ENCODE measurements at places on chromosomes 7 and 10. TPM values are rescaled to one million over a fixed set of nuclear protein-coding genes. Genes with fewer than 3 reads are reported as not detected.

The FAM131B gene
- 18.4 TPM for total RNA-seq

The ZNF438 gene
- 6.7 TPM for total RNA-seq

The CYP2C19 gene
- total RNA-seq = not detected

The SLC39A12 gene
- total RNA-seq = not detected

The GNAT3 gene
- total RNA-seq = not detected

The OR2A5 gene
- not detected for total RNA-seq

The STOX1 gene
- 1.3 TPM for total RNA-seq

The SPACDR gene
- not detected for total RNA-seq

The MKRN1 gene
- total RNA-seq = 97.8 TPM

The RTKN2 gene
- 2.4 TPM for total RNA-seq

The CPVL gene
- total RNA-seq = 2.0 TPM

The CXCL12 gene
- total RNA-seq = 169 TPM

The BMPER gene
- 0.50 TPM for total RNA-seq

The DYNC1I1 gene
- total RNA-seq = 43.3 TPM

The DEPP1 gene
- 10.3 TPM for total RNA-seq

The SLIT1 gene
- 0.16 TPM for total RNA-seq

The LIPJ gene
- total RNA-seq = not detected

The NME8 gene
- total RNA-seq = not detected

The COBL gene
- not detected for total RNA-seq

The ACSM6 gene
- not detected for total RNA-seq

The CDH23 gene
- total RNA-seq = not detected

The FMC1 gene
- 8.6 TPM for total RNA-seq

The FAM241B gene
- 3.4 TPM for total RNA-seq

The TIMM23 gene
- total RNA-seq = 61.1 TPM

The GALNT17 gene
- total RNA-seq = 1.4 TPM

The NUB1 gene
- total RNA-seq = 61.7 TPM

The GRM3 gene
- not detected for total RNA-seq

The ZNF789 gene
- total RNA-seq = 8.4 TPM

The FZD1 gene
- 19.4 TPM for total RNA-seq

The KLLN gene
- total RNA-seq = 0.46 TPM

The CFAP46 gene
- total RNA-seq = 0.56 TPM

The CLCN1 gene
- not detected for total RNA-seq

The PRSS37 gene
- total RNA-seq = not detected

The CHRM2 gene
- total RNA-seq = 30.0 TPM

The CCDC3 gene
- 15.0 TPM for total RNA-seq

The H2BK1 gene
- 1.1 TPM for total RNA-seq

The AS3MT gene
- total RNA-seq = 2.7 TPM

The CTNNA3 gene
- total RNA-seq = 0.39 TPM

The SPDYE1 gene
- not detected for total RNA-seq

The LRMDA gene
- 0.19 TPM for total RNA-seq

The PYROXD2 gene
- total RNA-seq = 4.6 TPM

The PDK4 gene
- total RNA-seq = 0.56 TPM
